T-helper 2 cell treated with Interferon-gamma antibody and Interleukin-4, amounts not matched to agents 100 ng/mL and 5 ng/mL, for 36 hours (primary cell): ENCODE measurements at places on chromosomes 1 and 21. TPM values are rescaled to one million over a fixed set of nuclear protein-coding genes. Genes with fewer than 3 reads are reported as not detected.

Gene WNT4
- total RNA-seq = not detected in 2 replicates

Gene AADACL4
- total RNA-seq = not detected in 2 replicates

Gene CCDC181
- 0.11 and 0.16 TPM in 2 replicates for total RNA-seq

Gene F3
- 0.23 and 0.30 TPM in 2 replicates for total RNA-seq

Gene KRTAP25-1
- not detected in 2 replicates for total RNA-seq

Gene MTARC2
- total RNA-seq = not detected in 2 replicates

Gene MYOC
- total RNA-seq = not detected in 2 replicates

Gene S100A7A
- not detected in 2 replicates for total RNA-seq

Gene PROK1
- total RNA-seq = not detected in 2 replicates

Gene MAP3K7CL
- total RNA-seq = 3.7 and 5.1 TPM in 2 replicates

Gene CZIB
- 45.2 and 47.3 TPM in 2 replicates for total RNA-seq

Gene KCNK1
- total RNA-seq = 6.0 and 6.8 TPM in 2 replicates

Gene C1QTNF12
- total RNA-seq = 2.9 and 3.2 TPM in 2 replicates

Gene RCSD1
- 176 and 177 TPM in 2 replicates for total RNA-seq

Gene NMNAT1
- total RNA-seq = 5.3 and 6.3 TPM in 2 replicates

Gene LIN9
- 11.1 and 12.2 TPM in 2 replicates for total RNA-seq

Gene RRP1B
- total RNA-seq = 52.6 and 55.0 TPM in 2 replicates

Gene BARHL2
- total RNA-seq = not detected in 2 replicates

Gene PRAMEF12
- total RNA-seq = not detected in 2 replicates

Gene OR2L13
- not detected in 2 replicates for total RNA-seq

Gene DENND2D
- total RNA-seq = 203 and 207 TPM in 2 replicates

Gene LEFTY2
- total RNA-seq = not detected in 2 replicates

Gene HMCN1
- 0.25 TPM in 1 of 2 replicates, not detected in the other for total RNA-seq

Gene EEIG2
- 14.0 and 14.8 TPM in 2 replicates for total RNA-seq

Gene RAD54L
- total RNA-seq = 47.1 and 50.3 TPM in 2 replicates

Gene SLC30A10
- total RNA-seq = not detected in 2 replicates

Gene OLFML3
- 0.11 and 0.14 TPM in 2 replicates for total RNA-seq
